ENCODE measurements at places on chromosomes 1 and 21. TPM values are rescaled to one million over a fixed set of nuclear protein-coding genes. Genes with fewer than 3 reads are reported as not detected.

The TMEM125 gene
- 197 TPM for total RNA-seq

The INAVA gene
- 7.8 TPM for total RNA-seq

DNA sequence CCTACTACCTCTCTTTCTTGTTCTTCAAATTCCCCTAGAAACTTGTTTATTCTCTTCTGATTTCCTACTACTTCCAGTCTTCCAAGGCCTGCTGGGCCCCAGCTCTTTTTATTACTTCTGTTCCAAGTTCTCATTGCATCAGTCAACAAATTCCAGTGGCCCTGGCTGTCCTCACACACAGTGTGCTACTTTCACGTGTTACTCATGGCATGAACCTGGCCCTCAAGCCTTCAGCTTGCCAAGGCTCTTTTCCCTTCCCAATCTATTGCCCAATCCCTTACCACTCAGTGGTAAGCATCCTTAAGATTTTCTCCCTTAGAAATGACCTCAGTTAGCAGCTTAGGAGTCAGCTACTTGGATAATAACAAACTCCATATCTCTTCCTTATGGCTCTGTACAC lies 613.5 kb downstream of the LMO4 start:
- H3K36me3 ChIP-seq = no peaks in the 10 kb centered on the region
- H3K4me1 ChIP-seq = no peaks in the 10 kb centered on the region
- H3K27ac ChIP-seq = no peak overlapping the region
- H3K27me3 ChIP-seq = no peaks in the 10 kb centered on the region

GRCh38 chr1:71743862-71744261 lies 538.5 kb downstream of the NEGR1 start:
- no peak overlapping the region for H3K27ac ChIP-seq
- H3K36me3 ChIP-seq = no peaks in the 10 kb centered on the region
- H3K4me1 ChIP-seq = no peaks in the 10 kb centered on the region
- DNase-seq = no peak

DNA sequence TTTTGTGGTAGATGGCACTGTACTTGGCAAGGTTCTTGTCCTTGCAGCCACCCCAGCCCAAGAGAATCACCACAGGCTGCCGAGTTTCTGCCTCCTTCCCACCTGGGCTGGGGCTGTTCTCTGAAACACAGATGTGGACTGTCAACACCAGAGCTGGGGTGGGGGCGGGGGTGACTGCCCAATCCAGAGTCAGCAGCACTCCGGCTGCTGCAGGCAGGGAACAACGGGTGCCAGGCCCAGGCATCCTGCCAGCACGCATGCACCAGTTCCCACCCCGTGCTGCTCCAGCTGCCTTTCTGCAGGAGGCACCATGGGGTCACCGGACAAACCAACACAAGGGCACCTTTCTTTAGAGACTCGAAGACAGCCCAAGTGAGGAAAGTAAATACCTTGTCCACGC lies 14.1 kb downstream of the TMEM53 start:
- no peak overlapping the region for H3K4me3 ChIP-seq
- H3K27ac ChIP-seq = no peak overlapping the region
- H3K27me3 ChIP-seq = no peaks in the 10 kb centered on the region
- no peaks in the 10 kb centered on the region for H3K4me1 ChIP-seq

GRCh38 chr1:8163039-8163438 lies 136.9 kb upstream of the ERRFI1 start:
- no peaks in the 10 kb centered on the region for H3K27me3 ChIP-seq
- no peaks in the 10 kb centered on the region for H3K36me3 ChIP-seq
- no peaks in the 10 kb centered on the region for H3K4me1 ChIP-seq
- H3K4me3 ChIP-seq = no peak overlapping the region
- H3K27ac ChIP-seq = no peak overlapping the region
- DNase-seq = no peak

- no peak overlapping the region for H3K27ac ChIP-seq
- DNase-seq = no peak
- H3K4me1 ChIP-seq = no peaks in the 10 kb centered on the region
- no peaks in the 10 kb centered on the region for H3K27me3 ChIP-seq
Measured at GRCh38 chr1:68975212-68975933, 478.5 kb upstream of the DEPDC1 start.

GRCh38 chr1:208223136-208223535 lies 21.0 kb downstream of the PLXNA2 start:
- DNase-seq = no peak
- peaks cover 5% of the 10 kb centered on the region for H3K36me3 ChIP-seq
- H3K27me3 ChIP-seq = no peaks in the 10 kb centered on the region
- no peak overlapping the region for H3K27ac ChIP-seq

All from lower lobe of right lung (tissue), 2 donors.